Dorsolateral prefrontal cortex (tissue), 122 donors: ENCODE measurements at places on chromosomes 5 and 9.

GRCh38 chr9:132991351-132992300 is 13.1 kb downstream of the GFI1B start:
- DNase-seq: no peak

DNA sequence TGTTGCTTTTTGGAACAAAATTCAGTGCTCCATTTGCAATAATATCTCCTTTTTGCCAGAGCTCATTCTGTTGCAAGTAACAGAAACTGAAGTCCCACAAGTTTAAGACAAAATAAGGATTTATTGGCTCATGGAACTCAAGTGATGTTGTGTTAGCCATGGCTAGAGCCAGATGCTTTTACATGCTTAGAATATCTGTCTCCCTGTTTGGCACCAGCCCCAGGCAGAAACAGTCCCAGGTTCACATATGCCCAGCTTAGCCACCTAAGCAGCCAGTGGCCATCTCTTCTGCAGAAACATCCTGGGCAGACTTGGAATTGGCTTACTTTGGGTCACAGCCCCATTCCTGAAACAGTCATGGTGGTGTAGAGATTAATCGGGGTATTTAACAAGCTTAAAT is 540.9 kb upstream of the SGCD start:
- no peak for DNase-seq

DNA sequence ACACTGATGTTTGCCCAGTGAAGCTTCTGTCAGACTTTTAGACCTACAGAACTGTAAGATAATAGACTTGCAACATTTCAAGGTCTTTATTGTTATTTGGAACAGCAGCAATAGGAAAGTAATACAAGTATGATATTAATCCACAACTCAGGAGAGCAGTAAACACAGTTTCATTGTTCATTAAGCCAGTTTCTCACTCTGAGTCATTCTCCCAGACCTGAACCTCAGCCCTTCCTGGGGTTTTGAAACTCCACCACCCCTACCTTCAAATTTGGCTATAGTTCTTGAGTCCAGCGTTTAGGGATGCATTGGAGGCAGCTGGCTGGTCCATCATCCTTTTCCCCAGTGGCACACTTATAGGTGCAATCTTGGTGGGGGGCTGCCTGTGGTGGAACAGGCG is 203.2 kb downstream of the RAB3C start:
- no peak for DNase-seq

GRCh38 chr9:38708759-38709158 is 11.2 kb downstream of the FAM240B start:
- no peak for DNase-seq

GRCh38 chr9:136485049-136486045 is 2.5 kb upstream of the SEC16A start:
- DNase-seq: peak; percentile 84

GRCh38 chr5:150272531-150272930 is 17.0 kb downstream of the CAMK2A start:
- no peak for DNase-seq

GRCh38 chr9:4235871-4236804 is 63.7 kb downstream of the GLIS3 start:
- no peak for DNase-seq
